ENCODE measurements at places on chromosomes 12 and 14.

DNA sequence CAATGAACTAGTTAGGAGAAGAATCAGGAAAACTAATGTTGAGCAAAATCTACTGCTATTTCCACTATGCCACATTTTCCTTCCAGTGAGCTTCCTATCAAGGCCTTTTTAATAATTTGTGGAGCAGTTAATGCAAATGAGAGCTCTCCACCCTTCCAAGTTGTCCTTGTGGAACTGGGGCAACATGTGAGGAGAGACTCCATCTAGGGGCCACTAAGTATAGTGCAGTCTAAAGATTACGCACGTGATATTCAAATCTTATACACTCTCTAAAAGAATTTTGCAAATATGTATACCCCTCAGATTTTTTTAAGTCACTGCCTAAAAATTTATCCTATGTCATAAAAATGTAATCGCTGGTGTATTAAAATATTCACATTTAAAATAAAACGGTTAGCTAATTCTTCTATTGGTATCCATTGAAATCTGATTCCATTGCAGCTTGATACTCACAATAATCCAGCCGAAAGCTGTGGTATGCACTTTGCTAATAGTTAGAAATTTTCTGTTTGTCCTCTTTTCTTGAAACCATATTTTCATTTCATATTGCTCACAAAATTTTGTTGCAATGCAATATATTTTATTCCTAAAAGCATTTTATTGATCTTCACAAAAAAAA lies 100.1 kb downstream of the PAH start:
- DNase-seq: no peak

GRCh38 chr14:96170961-96171592 lies 33.6 kb upstream of the BDKRB2 start:
- no peak for DNase-seq

- DNase-seq: no peak
Measured at GRCh38 chr12:112524676-112525425, 106.1 kb downstream of the PTPN11 start.

DNA sequence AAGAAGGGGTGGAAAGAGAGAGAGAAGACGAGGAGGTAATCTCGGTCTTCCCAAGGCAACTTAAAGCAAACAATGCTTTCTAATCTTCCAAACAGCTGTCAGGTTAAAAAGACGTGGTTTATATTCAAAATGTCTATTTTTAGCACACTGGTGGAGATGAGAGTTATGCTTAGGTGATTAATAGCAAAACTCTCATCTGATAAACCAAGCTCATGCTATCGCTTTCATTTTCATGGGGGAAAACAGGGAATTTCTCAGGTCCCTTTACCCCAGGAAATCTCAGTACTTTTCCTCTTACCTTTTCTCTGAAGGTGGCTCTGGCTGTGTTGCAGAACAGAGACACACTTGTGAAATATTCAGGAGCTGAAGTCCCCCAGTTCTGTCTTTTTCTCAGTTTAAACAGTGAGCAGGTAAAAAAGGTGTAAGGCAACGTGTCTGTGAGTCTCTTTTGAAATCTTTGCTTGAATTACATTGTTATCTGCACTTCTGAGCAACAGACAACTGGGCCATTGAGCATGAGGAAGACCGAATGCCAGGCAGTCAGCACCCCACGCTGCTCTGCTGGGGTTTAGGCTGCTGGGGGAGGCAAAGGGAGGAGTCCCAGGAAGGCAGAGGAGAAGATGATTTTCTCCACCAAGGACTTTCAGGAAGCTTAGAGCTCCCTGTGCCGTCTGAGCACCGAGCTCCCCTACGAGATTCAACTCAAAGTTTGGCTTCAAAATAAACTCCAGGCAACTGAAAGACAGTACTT lies 759.3 kb downstream of the BCL11B start:
- no peak for DNase-seq

GRCh38 chr14:103543721-103544387 lies 14.9 kb downstream of the TRMT61A start:
- no peak for DNase-seq

GRCh38 chr12:66345212-66345611 lies 42.9 kb downstream of the HELB start:
- DNase-seq: no peak

DNA sequence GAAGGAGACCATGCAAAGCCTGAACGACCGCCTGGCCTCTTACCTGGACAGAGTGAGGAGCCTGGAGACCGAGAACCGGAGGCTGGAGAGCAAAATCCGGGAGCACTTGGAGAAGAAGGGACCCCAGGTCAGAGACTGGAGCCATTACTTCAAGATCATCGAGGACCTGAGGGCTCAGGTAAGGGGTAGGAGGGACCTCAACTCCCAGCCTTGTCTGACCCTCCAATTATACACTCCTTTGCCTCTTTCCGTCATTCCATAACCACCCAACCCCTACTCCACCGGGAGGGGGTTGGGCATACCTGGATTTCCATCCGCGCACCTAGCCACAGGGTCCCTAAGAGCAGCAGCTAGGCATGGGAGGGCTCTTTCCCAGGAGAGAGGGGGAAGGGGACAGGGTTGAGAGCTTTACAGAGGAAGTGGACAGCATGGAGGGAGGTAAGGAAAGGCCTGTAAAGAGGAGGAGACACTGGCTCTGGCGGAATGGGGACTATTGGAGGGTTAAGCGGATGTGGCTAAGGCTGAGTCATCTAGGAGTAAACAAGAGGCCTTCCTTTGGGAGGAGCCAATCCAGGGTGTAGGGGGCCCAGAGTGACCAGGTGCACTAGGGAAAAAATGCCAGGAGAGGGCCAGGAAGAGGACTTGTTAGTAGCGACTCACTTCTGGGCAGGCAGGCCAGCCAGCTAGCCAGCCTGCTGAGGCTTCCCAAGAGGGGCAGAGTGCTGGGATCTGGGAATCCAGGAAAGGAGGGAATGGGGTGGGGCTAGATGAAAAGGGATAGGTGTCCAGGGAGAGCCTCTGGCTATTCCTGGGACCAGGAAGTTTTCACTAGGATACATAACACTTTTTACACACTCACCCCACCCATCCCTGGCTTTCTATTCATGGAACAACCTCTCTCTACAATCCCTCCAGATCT lies 754 bp downstream of the KRT18 start:
- DNase-seq: no peak

DNA sequence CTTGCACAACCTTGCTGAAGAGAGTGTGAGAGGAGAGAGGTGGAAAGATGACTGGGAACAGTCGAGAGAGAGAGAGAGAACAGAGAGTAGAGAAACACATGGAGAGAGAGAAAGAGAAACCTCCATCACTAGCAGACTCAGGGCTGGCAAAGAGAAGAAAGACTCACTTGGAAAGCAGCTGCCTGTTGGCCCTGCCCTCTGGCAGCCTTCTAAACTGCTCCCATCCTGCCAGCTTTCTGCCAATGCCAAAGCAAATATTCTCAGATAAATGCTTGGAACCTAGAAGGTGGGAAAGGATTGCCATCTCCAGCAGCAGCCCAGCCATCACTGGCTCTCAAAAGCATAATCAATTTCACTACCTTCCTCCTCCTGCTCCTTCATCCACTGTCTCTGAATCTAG lies 107.9 kb upstream of the WSCD2 start:
- no peak for DNase-seq

DNA sequence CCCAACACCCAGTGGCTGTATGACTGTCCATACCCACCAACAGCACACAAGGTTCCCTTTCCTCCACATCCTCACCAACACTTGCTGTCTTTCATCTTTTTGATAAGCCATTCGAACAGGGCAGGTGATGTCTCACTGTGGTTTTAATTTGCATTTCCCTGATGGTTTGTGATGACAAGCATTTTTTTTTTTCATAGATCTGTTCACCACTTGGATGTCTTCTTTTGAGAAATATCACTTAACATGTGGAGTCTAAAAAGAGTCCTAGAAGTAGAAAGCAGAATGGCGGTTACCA lies 198.1 kb upstream of the DIO3 start:
- DNase-seq: no peak

GRCh38 chr14:70188322-70188658 lies 461 bp downstream of the SLC8A3 start:
- DNase-seq: no peak

DNA sequence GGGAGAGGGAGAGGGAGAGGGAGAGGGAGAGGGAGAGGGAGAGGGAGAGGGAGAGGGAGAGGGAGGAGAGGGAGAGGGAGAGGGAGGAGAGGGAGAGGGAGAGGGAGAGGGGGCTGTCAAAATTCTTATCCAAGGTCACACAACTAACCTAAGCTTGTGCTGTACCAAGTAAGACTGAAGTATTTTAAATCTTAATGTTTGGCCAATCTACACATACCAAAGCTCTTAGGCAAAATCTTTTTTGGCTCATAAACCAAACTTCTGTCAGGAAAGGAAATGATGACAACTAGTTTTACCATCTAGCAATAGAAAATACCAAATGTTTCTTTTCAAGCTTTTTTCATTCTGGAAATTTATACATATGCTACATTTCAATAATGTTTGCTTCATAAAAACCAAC lies 33.8 kb downstream of the CCDC38 start:
- no peak for DNase-seq

DNA sequence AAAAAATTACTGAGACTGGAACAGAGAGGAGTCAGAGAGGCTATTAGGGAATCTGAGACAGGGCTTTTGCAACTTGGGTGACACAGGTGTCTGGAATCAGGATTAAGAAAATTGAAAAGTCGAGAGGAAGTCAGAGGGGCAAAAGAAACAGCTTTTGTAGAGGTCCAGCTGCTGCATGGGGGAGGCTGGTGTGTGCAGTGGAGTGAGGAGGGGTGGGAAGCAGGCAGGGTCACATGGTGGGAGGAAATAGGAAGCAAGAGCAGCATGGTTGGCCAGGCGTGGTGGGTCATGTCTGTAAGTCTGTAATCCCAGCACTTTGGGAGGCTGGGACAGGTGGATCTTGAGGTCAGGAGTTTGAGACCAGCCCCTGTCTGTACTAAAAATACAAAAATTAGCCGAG lies 69.7 kb upstream of the VRK1 start:
- no peak for DNase-seq

DNA sequence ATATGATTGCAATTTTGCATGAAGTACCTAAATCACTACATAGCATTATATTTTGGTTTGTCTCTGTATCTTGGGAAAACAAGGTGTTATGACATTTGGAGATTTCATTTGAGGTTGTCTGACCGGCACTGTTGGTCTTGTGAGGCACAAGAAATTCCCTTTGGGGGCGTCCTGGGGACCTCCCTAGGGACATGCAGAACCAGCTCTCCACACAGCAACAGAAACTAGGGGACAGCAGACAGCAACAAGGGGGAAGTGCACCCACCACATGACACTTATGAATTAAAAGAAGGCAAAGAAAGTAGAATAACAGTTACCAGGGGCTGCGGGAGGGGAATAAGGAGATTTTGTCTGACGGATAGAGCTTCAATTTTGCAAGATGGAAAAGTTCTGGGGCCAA lies 14.4 kb downstream of the DDX54 start:
- DNase-seq: no peak

GRCh38 chr14:71629765-71630492 lies 302.3 kb upstream of the RGS6 start:
- DNase-seq: no peak

GRCh38 chr14:51527073-51527472 lies 124.6 kb upstream of the FRMD6 start:
- no peak for DNase-seq

DNA sequence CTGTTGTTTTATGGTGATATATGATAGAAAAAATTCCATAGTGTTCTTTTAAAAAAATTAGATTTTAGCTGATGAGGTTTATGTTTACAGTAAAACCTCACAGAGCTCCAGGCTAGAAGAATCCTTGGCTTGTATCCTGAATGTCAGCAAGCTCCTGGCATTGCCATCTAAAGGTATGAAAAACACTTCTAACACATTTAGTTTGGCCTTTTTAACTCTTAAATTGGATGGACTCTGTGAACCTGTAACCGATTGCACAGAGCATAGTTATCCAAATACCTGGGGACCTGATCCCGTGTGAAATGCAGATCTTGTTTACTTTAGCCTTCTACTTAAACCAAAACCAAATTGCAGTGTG lies 241.1 kb upstream of the DCN start:
- no peak for DNase-seq

GRCh38 chr12:77033658-77034536 lies 31.5 kb downstream of the E2F7 start:
- no peak for DNase-seq

DNA sequence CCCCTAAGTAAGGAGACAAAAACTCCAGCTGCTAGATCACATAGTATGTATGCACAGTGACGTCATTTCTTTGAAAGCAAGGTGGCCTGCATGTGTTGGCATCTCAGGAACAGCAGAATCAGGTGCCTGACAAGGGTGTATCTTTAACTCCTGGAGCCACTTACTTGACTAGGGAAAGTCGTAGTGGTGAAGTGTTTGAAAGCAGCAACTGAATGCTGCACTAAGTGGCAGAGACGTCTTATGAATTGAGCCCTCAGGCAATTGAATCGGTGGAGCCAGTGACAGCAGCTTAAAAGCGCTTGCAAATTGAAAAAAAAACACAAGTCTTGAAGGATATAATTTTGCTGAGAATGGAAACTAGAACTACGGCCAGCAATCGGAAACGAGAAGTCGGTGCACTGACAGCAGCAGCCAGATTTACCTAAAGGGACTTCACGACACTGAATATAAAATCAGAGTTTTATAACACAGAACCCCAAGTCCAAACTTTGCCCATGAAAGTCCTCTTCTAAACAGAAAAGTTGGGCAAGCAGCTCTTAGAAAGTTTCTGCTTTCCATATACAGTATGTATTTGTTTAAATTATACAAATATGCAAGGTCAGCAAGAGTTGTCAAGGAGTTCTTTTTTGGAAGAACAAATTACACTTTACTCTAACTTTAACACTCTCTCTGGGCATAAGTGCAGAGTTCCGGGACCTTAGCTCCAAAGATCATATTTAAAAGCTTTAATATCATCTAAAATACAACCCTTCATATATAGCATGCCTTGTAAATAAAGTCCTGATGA lies 1.1 kb downstream of the IGF1 start:
- no peak for DNase-seq

DNA sequence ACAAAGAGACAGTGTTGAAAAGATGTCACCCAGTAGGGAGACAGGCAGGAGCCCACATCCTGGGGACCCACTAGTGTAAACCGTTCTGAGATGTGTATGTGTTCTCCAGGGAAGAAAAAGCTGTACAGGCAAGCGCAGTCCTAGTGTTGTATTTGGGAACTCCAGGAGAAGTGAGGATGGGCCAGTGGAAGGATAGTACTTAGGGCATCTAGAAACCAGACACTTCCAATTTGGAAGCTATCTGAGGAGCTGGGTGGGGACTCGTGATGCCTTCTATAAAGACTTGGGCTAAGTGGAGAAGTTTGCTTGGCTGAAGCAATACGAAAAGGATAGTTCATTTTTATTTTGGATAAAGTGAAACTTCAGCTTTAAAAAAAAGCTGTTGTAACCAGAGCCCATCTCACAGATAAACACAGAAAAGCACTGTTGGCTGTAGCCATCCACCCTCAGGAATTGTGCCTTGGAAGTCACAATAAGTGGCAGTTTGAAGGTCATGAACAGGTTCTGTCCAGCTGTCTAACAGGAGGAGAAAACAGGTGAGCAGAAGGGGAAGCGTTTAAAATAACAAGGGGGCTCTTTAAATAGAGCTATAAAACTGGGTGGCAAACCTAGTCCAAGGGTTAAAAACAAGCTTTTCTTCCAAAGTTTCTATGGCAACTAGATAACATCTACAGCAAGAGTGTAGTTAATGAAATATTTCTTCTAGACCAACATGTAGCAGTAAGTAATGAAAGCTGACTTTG lies 108.0 kb upstream of the ARHGAP5 start:
- DNase-seq: no peak

- no peak for DNase-seq
Measured at GRCh38 chr14:74619672-74620131, 7.7 kb upstream of the LTBP2 start.

GRCh38 chr12:92030618-92031017 lies 115.0 kb downstream of the BTG1 start:
- DNase-seq: no peak
